Left lung (tissue), 14 donors: ENCODE measurements at places on chromosomes 4 and X. TPM values are rescaled to one million over a fixed set of nuclear protein-coding genes. Genes with fewer than 3 reads are reported as not detected.

DNA sequence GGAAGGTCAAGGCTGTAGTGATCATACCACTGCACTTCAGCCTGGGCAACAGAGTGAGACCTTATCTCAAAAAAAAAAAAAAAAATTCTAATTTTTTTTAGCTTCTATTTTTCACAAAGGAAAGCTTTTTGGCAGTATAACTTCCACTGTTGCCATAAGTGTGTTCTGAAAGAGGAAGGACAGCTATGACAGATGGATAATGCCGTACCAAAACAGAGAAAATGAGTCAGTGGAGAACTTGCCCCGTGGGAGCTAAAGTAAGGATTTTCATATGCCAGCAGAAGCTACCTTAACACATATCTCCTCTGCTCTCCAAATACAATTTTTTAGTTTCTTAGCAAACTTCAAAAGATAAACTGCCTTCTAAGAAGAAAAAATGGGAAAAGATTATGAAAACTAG is 43.7 kb downstream of the RPS3A start:
- no peak overlapping the region for H3K4me3 ChIP-seq
- no peaks in the 10 kb centered on the region for H3K36me3 ChIP-seq
- no peak overlapping the region for H3K27ac ChIP-seq
- H3K27me3 ChIP-seq, result no peaks in the 10 kb centered on the region

Gene NLGN4X
- 0.45 TPM for total RNA-seq

- DNase-seq, result no peak
- H3K36me3 ChIP-seq, result no peaks in the 10 kb centered on the region
- no peak overlapping the region for H3K4me3 ChIP-seq
- no peak overlapping the region for H3K27ac ChIP-seq
Observed at GRCh38 chr4:143021384-143021783, 163.3 kb upstream of the USP38 start.

Gene TEX11
- total RNA-seq, result not detected

DNA sequence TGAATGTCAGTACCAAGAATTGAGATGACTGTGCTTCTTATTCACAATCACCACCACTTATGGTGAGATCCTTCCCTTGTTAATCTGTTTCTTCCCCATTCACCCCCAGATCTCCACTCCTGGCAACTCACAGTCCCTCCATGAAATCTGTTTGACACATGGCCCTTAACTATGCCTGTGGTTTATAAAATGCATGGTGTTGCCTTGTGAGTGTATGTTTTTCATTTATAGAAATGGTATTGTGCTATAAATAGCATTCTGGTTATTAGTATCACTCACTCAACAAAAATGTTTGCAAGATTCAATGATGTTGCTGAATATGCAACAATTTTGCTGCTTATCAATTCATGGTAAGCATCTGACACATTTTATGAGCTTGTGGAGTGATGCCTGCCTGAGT is 131.0 kb downstream of the PRKX start:
- no peaks in the 10 kb centered on the region for H3K4me1 ChIP-seq
- no peak overlapping the region for H3K27ac ChIP-seq
- H3K4me3 ChIP-seq, result no peak overlapping the region
- H3K27me3 ChIP-seq, result no peaks in the 10 kb centered on the region
- no peaks in the 10 kb centered on the region for H3K36me3 ChIP-seq

DNA sequence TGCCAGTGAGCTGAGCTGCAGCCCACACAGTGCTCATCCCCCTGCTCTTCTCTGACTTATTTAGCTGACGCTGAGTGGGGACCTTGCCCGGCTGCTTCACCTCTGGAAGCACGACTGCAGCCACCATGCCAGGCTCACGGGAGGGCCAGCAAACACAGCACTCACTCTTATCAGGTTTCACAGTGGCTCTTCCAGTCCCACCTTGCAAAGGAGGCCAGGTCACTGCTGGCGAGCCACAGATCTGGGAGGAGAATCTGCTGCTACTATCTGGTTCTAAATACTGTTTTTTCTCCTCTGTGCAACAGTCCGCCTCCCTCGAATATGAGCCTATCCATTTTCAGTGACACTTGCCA is 6.7 kb upstream of the SPON2 start:
- H3K27me3 ChIP-seq, result peaks cover 1% of the 10 kb centered on the region
- H3K27ac ChIP-seq, result no peak overlapping the region
- no peak overlapping the region for H3K4me3 ChIP-seq
- no peak for DNase-seq
- H3K36me3 ChIP-seq, result no peaks in the 10 kb centered on the region

Gene MAGEA10
- not detected for total RNA-seq

Gene TLR2
- 170 TPM for total RNA-seq

Gene TMEM255A
- 1.8 TPM for total RNA-seq

Gene GATA1
- total RNA-seq, result 0.47 TPM

- H3K27me3 ChIP-seq, result no peaks in the 10 kb centered on the region
- no peaks in the 10 kb centered on the region for H3K4me1 ChIP-seq
- H3K27ac ChIP-seq, result no peak overlapping the region
- H3K36me3 ChIP-seq, result no peaks in the 10 kb centered on the region
- H3K4me3 ChIP-seq, result no peak overlapping the region
Observed at GRCh38 chr4:92988301-92988700, 684.5 kb downstream of the GRID2 start.

DNA sequence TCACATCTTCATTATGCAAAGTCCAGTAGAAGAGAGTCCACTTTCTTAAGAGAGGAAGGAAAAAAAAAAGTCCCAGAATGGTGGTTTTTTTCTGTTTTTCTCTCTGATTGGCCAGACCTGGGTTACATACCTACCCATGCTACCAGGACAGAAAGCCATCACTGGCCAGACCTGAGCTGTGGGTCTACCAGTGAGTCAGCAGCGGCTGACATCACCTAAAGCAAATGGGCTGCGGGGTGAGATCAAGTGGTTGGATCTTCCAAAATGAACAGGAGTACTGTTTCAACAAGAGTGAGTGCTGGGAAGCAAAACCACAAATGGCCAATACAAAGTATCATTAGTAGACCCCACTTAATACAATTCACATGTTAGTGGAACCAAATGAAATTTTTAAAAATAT is 1.6 kb upstream of the NDST3 start:
- no peak overlapping the region for H3K4me3 ChIP-seq
- H3K27me3 ChIP-seq, result peaks cover 18% of the 10 kb centered on the region
- DNase-seq, result no peak
- no peaks in the 10 kb centered on the region for H3K36me3 ChIP-seq
- no peak overlapping the region for H3K27ac ChIP-seq

- DNase-seq, result no peak
- no peak overlapping the region for H3K27ac ChIP-seq
- H3K4me3 ChIP-seq, result no peak overlapping the region
- no peaks in the 10 kb centered on the region for H3K27me3 ChIP-seq
Observed at GRCh38 chr4:108941904-108942430, 179.1 kb upstream of the ETNPPL start.

- no peaks in the 10 kb centered on the region for H3K36me3 ChIP-seq
- H3K4me1 ChIP-seq, result no peaks in the 10 kb centered on the region
- no peak for DNase-seq
- H3K4me3 ChIP-seq, result no peak overlapping the region
- no peaks in the 10 kb centered on the region for H3K27me3 ChIP-seq
- H3K27ac ChIP-seq, result no peak overlapping the region
Observed at GRCh38 chrX:32871636-32872035, 339.7 kb downstream of the DMD start.

DNA sequence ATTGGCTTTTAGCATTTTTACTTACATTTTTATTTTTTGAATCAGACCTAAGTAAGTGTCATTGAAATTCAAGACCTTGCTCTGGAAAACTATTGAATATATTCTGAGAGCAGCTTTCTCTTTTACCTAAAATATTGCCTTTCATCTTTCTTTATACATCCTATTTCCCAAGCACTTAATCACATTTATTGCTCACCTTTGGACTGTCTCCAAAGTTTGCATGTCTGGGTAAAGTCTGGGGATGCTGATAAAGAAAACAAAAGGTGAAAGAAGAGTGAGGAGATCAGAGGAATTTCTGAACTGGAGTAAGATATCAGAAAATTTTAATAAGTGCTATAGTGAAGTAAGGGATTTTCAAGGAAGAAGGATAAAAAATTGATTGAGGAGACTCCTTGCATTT is 308.5 kb upstream of the AADAT start:
- H3K4me1 ChIP-seq, result no peaks in the 10 kb centered on the region
- no peak for DNase-seq
- no peak overlapping the region for H3K4me3 ChIP-seq

DNA sequence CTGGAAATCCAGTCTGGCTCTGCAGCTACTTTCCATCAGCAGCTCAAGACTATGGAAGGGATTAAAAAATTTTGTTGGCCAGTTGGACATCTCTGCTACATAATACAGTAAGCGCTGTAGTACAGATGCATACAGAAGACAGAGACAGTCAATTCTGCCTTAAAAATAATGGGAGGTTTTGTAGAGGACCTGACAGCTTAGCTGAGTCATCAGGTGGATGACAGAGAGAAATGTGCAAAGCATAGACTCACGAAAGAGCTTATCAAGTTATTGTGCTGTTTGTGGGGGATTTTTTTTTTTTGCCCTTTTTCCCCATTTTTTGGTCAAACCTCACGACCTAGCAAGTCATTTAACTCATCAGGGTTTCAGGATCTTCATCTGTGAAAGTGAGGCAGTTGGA is 149.0 kb upstream of the SCML1 start:
- H3K4me3 ChIP-seq, result no peak overlapping the region
- H3K4me1 ChIP-seq, result no peaks in the 10 kb centered on the region
- H3K27ac ChIP-seq, result no peak overlapping the region
- no peaks in the 10 kb centered on the region for H3K27me3 ChIP-seq
- no peaks in the 10 kb centered on the region for H3K36me3 ChIP-seq

GRCh38 chrX:22314211-22314610 is 41.5 kb downstream of the CBLL2 start:
- H3K36me3 ChIP-seq, result no peaks in the 10 kb centered on the region
- no peaks in the 10 kb centered on the region for H3K4me1 ChIP-seq
- H3K27me3 ChIP-seq, result peaks cover 5% of the 10 kb centered on the region
- H3K27ac ChIP-seq, result no peak overlapping the region
- H3K4me3 ChIP-seq, result no peak overlapping the region

- no peaks in the 10 kb centered on the region for H3K27me3 ChIP-seq
- DNase-seq, result no peak
- no peak overlapping the region for H3K27ac ChIP-seq
- no peaks in the 10 kb centered on the region for H3K36me3 ChIP-seq
- H3K4me3 ChIP-seq, result no peak overlapping the region
Observed at GRCh38 chr4:55340266-55340665, 5.8 kb upstream of the SRD5A3 start.

DNA sequence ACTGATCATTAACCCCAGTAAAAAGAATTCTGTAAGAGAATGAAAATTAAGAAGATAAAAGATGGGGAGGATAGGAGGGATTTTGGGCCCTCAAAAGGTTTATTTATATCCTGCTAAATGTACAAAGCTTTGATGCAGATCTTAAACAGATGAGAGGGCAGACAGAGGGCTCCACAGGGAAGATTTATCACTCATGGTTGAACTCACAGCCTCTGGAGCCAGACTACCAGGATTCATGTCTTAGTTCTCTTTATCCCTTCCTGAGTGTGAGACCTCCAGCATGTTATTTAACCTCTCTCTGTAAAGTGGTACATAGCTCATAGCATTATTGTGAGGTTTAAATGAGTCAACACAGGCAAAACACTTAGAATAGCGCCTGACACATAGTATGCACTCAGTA is 74.4 kb downstream of the SOWAHB start:
- no peak overlapping the region for H3K27ac ChIP-seq
- H3K27me3 ChIP-seq, result no peaks in the 10 kb centered on the region
- no peaks in the 10 kb centered on the region for H3K36me3 ChIP-seq
- no peaks in the 10 kb centered on the region for H3K4me1 ChIP-seq

DNA sequence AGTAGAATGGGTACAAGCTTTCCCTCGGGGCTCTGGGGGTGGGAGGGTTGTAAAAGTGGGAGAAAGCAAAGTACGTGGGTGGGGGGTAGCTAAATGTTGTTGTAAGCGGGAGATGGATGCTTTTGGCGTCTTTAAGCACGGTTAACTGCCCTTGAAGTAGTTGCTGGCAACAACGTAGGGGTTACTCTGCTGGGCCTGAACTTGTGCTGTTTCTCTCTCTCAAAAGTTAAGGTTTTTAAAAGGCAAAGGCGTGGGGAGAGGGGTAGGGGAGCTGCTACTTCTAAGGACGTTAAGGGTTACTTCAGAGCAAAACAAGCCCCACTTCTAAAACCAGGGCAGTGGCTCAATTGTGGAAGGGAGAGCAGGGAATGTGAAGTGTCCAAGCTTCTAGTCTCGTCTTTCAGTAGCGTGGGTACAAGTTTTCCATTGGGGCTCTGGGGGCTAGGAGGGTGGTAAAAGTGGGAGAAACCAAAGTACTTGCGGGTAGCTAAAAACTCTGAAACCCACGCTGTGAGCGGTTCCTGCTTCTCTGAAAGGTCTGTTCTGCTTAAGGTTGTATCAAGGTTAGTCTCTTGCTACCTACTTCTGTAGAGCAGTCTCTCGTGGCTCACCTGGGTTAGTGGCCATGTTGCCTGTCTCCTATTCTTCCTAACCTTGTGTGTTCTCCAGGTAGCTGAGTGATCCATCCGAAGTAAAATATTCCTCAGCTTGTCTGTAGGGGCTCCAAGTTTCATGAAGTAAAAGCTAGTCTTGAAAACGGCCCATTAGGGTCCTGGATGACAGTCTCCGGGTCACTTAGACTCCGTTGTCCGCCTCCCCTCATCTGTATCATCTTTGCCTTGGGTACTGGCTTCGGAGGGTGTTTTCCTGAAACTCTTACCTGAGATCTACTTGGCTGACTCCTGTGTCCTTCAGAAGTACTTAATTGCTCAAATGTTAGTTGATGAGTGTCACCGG is 1.7 kb upstream of the WDR1 start:
- no peaks in the 10 kb centered on the region for H3K27me3 ChIP-seq
- H3K36me3 ChIP-seq, result peaks cover 21% of the 10 kb centered on the region
- peaks cover 40% of the 10 kb centered on the region for H3K4me1 ChIP-seq
- no peak overlapping the region for H3K4me3 ChIP-seq
- H3K27ac ChIP-seq, result peak overlapping the region; percentile 98
- DNase-seq, result no peak

Gene FAM184B
- 0.18 TPM for total RNA-seq
